ENCODE measurements at places on chromosomes 11 and 22.

DNA sequence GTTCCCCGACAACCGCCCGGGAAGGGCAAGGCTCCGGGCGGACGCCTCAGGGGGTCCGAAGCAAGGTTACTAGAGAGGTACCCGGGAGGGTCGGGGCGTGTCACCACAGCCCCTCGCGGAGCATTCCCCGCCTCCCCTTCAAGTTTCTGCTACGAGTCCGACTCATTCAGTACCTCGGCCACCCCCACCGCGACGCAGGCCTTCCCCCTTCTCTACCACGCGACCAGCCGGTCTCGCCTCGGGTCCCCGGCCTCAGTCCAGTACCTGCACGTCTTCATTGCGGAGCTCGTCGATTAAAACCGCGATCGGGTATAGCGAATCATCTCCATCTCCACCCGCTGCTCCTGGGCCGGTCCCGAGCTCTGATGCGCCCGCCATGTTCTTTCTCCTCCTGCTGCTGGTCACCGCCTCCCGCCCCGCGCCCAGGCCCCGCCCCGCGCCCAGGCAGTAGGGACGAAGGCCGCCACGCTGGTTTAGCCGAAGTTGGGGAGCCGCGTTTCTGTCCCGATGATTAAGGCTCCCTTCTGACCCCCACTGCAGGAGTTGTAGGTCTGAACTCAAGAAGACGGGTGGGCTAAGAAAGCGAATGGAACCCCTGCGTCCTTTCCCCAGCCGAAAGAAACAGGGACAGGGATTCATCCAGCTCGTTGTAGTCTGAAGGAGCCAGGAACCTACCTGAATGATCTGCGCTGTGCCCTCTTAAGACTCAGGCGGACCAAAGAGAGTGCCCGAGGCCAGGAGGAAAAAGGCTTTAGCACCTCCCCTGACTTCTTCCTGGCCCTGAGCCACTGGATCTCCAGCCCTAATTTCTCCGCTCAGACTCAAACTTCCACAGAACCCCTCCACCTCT, at the start of gene PPP2R1B:
Gene PPP2R1B (minus strand): TSS at position 406 of the 850 bp plus-strand sequence. CDS start 28 bp downstream, at position 378.
- peak; percentile 70 for DNase-seq

DNA sequence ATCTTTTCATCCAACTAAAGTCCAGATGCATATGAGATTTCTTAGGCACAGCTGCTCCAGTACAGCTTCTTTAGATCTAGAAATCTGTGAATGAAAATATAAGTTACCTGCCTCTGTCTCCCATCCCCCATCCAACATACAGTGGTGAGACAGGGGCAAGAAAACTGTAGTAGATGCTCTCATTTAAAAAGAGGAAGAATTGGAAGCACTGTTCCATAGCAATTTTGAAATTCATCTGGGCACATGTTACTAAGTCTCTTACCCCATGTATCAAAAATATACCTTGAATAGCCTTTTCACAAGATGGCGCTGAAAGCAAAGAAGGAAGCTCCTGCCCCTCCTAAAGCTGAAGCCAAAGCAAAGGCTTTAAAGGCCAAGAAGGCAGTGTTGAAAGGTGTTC, 37.8 kb downstream of the HSD17B12 start:
- no peak for DNase-seq

DNA sequence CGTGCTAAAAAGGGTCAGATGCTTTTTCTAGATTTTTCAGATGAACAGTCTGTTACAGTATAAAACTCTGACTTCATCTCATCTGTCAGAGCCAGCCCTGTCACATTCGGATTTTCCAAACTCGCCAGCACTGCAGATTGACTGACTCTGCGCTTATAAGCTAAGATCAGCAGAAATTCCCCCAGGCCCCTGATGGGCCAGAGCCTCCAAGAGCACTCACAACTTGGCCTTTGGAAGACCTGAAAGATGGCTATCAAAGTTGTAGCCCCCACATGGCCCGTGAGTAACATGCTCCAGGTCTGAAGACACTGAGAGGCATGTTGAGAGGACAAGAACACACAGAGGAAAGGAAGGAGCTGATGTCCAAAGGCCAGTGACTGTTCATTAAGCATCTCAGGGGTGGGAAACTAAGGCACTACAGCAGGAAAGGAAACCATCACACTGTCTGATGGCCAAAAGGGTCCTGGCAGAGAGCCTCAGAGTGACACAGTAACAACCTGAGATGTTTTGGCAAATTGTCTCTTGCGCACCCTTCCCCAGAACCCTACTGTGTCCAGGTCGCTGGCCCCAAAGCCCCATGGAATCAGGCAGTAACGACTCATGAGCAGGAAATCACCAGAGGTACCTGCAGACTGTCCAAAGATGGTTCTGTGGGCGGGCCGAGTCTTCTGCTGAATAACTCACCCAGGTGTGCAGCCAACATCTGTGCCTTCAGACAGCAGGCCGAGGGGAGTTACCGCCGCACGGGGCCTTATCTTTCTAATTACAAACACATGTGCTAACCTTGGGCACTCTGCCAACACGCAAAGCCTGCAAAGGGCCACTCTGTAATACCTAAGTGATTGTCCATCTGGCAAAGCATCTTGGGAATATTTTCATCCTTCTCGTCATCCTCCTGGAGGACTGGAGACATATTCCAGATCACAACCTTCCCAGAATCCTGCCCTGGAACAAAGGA, 23.6 kb downstream of the HIRA start:
- DNase-seq = no peak

DNA sequence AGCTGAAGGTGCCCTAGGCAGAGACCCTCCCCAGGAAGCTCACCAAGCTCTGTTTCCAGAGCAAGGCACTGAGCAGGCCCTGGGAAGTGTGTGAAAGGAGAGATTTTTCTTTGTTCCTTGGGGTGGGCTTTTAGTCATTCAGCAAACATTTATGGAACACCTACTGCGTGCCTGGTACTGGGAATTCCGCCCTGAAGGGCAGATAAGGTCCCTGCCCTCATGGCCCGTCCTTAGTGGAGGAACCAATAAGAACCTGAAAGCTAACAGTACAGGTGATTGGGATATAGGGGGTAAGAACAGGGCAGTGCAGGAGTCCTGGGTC, 3.9 kb downstream of the TMEM134 start:
- DNase-seq = no peak

GRCh38 chr11:123173040-123173855, 21.8 kb downstream of the CLMP start:
- DNase-seq = no peak

DNA sequence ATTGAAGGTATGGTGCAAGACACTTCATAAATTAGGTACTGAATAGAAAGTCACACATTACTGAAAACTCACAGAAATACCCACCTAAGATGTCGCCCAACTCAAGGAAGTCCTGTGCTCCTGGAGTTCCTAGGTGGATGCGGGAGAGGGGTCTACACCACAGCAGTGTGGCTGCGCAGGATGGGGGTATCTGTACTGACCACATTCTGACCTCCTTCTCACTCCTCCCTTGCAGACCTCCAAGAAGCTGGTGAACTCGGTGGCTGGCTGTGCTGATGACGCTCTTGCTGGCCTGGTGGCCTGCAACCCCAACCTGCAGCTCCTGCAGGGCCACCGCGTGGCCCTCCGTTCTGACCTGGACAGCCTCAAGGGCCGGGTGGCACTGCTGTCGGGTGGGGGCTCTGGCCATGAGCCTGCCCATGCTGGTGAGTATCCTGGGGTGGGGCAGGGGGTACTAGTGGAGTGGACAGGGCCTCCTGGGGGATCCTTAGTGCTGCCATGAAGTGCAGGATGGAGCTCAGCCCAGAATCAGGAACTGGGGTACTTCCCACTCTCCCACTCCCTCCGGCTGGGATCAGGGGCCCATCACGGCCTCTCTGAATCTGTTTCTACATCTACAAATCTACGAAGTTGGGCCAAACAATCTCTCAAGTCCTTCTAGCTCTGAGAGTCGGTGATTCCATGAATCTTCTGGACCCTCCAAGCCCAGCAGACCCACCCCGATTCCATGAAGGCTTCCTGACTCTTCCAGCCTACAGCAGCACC, 4.9 kb downstream of the TKFC start:
- no peak for DNase-seq

DNA sequence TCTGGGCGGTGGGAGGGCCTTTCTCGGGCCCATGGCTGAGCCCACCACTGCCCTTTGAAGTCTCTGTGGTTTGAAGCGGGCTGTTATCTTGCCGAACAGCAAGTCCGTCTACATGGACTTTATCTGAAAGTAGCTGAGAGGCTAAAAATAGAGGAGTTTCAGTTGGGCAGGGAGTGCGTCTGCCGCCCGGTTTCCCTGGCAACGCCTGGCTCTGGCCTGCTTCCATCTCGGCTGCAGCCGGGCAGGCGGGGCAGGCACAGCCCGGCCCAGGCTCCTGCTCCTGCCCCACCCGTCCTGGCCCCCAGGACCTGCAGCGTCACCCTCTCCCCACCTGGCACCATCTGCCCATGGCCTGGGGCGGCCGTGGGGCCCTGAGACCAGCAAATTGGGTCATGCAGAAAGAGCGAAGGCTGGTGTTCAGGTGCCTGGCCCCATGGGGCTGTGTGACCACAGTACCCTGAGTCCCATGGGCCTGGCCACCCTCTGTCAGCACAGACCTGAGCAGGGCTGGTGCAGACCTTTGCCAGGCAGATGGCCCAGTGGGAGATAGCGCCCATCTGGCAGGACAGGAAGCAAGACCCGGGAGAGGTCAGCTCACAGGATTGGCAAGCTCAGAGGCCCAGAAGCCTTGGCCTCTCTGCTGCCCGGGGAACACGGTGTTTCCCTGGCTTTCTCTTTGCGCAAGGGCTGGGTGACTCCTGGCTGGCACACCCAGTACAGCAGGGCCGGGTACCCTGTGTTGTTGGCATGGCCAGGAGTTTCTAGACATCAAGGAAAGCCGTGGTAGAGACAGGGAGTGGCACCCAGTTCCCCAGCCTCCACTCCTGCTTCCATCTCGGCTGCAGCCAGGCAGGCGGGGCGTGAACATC, 79.1 kb upstream of the KCNQ1OT1 start:
- DNase-seq = no peak

DNA sequence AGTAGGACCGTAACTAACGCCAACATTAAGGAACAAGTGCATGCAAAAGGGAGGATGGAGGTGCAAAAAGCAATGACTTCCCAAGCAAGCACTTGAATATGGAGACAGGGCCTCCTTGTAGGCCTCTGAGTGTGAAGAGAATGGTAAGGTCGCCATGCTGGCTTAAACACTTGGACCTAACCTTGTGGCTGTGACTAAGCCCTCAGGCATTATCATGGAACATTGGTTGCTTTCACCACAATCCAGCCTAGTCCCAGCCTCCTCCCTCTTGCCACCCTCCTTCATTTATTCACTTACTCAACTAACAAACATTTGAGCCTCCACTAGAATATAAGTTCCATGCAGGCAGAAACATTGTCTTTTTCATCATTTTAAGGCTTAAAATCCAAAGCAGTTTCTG, 11.9 kb upstream of the SYTL2 start:
- DNase-seq = no peak

- no peak for DNase-seq
Observed at GRCh38 chr11:105189581-105189980, 50.0 kb upstream of the CARD18 start.

GRCh38 chr11:20566591-20567434, 32.6 kb upstream of the SLC6A5 start:
- DNase-seq = no peak

DNA sequence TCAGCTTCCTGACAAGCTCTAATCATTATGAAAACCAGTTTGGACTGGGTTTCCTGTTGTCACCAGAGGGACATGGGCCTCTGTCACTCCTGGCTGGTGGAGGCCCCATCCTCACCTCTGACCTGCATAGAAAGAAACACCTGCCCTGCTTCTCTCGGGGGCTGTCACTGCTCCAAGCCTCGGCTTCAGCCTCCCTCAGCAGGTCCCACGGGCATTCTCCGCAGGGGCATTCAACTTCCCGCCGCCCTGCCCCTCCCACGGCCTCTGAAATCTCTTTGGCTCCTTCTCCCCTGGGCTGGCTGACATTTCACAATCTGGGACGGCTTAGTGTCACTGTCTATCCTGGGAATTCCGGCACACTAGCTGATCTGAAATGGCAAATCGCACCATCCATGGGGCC, 257.9 kb downstream of the CTTN start:
- no peak for DNase-seq

DNA sequence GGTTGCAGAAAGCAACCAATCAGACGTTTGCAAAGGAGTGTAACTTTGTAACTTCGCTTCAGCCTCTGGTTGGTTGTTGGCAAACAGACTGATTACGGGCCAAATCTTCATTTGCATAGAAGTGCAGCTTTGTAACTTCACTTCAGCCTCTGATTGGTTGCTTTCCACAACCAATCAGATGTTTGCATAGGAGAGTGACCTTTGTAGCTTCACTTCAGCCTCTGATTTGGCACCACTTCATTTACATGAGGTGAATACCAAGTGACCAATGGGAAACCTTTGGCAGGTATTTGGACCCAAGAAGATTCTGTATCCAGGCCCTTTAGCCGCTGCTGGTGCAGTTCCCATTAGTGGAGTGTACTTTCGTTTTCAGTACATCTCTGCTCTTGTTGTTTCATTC, 16.0 kb downstream of the USP47 start:
- DNase-seq = no peak

GRCh38 chr11:64126796-64127195, 39.1 kb downstream of the MACROD1 start:
- no peak for DNase-seq

DNA sequence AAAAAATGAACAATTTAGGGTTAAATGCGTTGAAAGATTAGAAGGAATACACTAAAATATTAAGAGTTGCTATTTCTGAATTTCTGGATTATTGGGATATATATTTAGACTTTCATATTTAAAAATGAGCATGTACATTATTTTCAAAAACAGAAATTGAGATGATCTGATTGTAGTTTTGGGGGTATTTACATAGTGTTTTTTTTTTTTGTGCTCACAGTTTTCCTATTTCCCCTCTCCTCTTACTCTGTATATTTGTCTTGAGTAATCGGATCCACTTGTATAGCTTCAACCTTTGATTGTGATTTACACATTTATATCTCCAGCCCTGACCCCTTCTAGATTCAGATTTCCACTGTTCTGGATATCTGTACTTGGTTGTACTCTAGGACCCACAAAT, 5.3 kb downstream of the USP47 start:
- no peak for DNase-seq

DNA sequence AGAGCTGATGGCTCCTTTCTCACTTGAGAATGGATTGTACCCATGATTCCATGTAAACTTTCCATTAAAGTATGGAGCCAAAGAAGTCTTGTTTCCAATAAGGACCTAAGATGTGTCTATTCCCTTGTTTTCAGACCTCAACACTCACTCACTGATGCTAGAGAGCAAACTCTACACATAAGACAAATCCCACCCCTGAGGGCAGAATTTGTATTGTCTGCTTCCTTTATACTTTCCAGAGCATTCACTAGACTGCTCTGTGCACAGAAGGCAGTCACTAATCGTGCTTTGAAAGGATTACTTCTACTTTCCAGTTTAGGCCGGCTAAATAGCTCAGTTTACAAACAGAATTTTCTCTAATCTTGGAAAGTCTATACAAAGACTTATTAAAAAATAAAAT, 6.4 kb downstream of the ANKRD49 start:
- no peak for DNase-seq

- DNase-seq = no peak
Observed at GRCh38 chr11:99244613-99245012, 223.9 kb downstream of the CNTN5 start.

Data from NK-92 treated with Interleukin-12 subunit alpha and Interleukin-12 subunit beta, amount 100 ng/mL, for 24 hours (cell line).